Aorta (tissue), 5 donors: ENCODE measurements at places on chromosomes 3 and 15. TPM values are rescaled to one million over a fixed set of nuclear protein-coding genes. Genes with fewer than 3 reads are reported as not detected.

The EIF4E3 gene
- total RNA-seq, result 22.2 TPM

The PP2D1 gene
- total RNA-seq, result not detected

The IGSF10 gene
- total RNA-seq, result 7.7 TPM

The GRK7 gene
- 0.23 TPM for total RNA-seq

The PRR20G gene
- not detected for total RNA-seq

The IQCH gene
- total RNA-seq, result 2.0 TPM

DNA sequence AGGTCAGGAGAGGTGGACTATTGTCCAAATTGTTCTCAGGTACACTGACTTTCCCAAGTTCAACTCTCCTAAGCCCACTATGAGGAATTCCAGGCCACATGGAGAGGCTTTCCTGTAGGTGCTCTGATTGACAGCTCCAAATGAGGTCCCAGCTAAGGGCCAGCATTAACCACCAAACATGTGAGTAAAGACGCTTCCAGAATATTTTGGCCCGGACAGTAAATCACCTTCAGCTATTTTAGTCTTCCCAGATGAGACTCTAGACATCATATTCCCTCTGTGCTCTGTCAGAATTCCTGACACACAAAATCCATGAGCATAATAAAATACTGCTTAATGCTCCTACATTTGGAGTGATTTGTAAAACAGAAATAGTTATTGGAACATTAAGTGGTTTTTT lies 135.5 kb downstream of the TGFBR2 start:
- no peak overlapping the region for H3K27ac ChIP-seq
- H3K36me3 ChIP-seq, result no peaks in the 10 kb centered on the region
- H3K4me1 ChIP-seq, result no peaks in the 10 kb centered on the region
- no peak for DNase-seq
- no peak overlapping the region for H3K4me3 ChIP-seq

- H3K27me3 ChIP-seq, result no peaks in the 10 kb centered on the region
- H3K4me1 ChIP-seq, result no peaks in the 10 kb centered on the region
- peaks cover 1% of the 10 kb centered on the region for H3K36me3 ChIP-seq
- no peak overlapping the region for H3K4me3 ChIP-seq
- H3K27ac ChIP-seq, result no peak overlapping the region
- DNase-seq, result no peak
Measured at GRCh38 chr3:65252266-65252665, 564.5 kb upstream of the ADAMTS9 start.

GRCh38 chr3:11982341-11982941 lies 21.7 kb upstream of the SYN2 start:
- no peak overlapping the region for H3K4me3 ChIP-seq
- DNase-seq, result no peak
- H3K27me3 ChIP-seq, result peaks cover 3% of the 10 kb centered on the region
